ENCODE measurements at places on chromosomes 1 and 21. TPM values are rescaled to one million over a fixed set of nuclear protein-coding genes. Genes with fewer than 3 reads are reported as not detected.

DNA sequence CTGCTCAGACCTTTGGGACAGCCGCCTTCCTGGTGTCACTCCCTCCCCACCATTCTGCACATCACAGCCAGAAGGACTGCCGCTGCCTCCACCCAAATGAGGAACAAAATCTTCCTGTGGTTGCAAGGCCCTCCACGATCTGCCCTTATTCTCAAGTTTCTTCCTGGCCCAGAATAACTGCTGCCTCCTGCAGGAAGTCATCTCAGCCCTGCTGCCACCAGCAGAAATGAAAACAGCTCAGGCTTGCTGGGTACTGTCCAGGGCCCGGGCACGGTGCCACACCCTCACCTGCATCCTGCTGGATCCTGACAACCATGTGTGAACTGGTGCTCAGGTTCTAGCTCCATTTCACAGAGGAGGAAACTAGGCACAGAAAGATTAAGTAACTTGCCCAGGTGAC lies 2.8 kb downstream of the CLDN19 start:
- peak; percentile 14 for DNase-seq

DNA sequence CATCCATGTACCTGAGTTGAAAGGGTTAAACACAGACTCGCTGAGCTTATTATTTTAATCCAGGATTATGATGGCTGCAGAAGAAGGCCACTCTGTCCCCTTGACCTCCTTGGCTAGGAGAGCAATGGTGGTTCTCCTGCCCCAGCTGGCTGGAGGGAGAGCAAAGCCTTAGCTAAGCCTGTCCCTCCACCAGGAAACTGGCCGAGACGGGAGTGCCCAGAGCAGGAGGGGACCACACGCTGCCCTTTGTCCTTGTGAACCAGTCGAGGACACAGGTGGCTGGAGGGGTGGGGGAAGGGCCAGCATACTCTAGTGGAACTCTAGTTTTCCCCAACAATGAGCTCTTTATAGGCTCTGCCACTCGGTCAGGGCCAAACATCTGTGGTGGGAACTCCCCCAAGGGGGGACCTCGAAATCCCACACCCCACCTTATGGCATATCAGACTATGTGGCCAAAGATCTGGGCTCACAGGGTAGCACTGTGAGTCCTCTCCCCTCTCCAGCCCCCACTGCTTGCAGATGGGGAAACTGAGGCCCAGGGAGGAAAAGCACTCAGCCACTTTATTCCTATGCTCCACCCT lies 12.9 kb downstream of the KIAA1614 start:
- no peak for DNase-seq

DNA sequence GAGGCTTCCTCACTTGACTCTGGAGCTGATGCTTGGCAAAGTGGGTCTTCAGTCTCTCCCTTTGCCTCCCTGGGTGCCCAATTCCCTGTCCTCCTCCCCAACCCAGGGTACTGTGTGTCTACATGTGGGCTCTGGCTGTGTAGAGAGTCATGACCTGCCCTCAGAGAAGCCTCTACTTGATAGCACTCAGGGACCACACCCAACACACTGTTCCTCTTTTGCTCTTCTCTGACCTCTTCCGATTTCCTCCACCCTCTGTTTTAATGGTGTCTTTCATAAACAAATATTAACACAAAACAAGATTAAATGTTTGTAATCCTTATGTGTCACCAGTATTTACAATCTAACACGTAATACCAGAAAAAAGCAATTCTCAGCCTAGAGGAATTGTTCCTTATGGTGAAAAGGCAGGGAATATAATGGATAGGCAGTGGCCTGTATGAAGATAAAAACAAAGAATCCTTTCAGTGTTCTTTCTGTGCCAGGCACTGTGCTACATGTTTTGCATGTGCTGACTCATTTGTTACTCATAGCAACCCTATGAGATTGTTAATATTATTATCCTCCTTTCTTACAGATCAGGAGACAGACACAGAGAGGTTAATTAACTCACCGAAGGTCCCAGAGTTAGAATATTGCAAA lies 58.2 kb downstream of the HSD3B1 start:
- no peak for DNase-seq

- DNase-seq, result no peak
Observed at GRCh38 chr1:198929961-198930599, 291.2 kb downstream of the PTPRC start.

- DNase-seq, result no peak
Observed at GRCh38 chr1:201192261-201192788, 1.7 kb downstream of the IGFN1 start.

- no peak for DNase-seq
Observed at GRCh38 chr21:26162081-26162480, 8.5 kb downstream of the APP start.

DNA sequence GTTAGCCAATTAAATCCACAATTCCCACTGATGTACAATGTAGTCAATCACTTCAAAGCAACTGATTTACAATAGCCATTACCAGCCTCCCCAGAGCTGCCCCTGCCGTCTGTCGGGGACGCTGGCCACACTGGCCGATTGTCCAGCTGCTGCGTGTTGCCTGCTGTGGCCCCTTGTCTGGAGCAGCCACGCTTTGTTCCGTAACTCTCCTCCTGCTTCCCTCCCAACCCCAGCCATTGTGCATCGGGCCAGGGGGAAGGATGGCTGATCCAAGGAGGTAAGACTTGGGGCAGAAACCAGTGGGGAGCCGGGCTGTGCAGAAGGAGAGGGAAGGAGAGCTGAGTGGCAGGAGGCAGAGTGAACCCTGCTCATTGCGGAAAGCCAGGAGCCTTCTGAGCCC lies 83.6 kb upstream of the LYST start:
- no peak for DNase-seq

DNAJC11 gene
- 62.0 TPM for total RNA-seq

PDC gene
- not detected for total RNA-seq
